ENCODE measurements at places on chromosomes 3 and 15.

DNA sequence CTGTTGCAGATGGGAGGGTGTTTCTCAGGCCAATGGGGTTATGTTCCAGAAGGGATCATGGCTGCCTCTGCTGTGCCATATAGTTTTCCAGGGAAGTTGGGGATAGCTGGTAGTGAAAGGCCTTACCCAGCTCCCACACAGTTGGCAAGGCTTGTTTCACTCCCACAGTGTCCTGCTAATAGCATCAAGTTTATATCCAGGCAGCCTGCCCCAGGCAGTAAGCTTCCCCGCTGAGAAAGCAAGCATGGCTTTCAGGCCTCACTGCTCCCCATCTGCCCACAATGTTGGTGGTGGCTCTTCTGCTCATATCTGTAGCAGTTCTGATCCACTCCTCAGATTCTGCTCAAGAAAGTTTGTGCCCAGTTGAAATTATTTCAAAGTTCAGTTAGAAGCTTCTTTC, 50.9 kb upstream of the DCBLD2 start:
- no peak for DNase-seq

DNA sequence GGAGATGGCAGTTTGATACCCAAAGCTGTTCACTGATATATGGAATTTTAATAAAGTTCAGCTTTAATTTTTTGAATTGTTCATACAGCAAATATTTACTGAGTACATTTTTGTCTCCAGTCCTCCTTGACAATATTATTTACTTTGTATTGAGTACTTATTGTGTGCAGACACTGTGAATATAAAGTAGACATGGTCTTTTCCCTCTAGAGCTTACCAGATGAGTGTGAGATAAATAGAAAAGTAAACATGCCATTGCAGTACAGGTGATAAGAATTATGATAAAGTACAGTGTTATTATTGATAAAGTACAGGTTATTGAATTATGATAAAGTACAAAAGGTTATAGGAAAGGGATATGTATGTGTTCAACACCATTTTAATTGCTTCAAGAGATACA, 2.1 kb downstream of the UBA5 start:
- DNase-seq: no peak

DNA sequence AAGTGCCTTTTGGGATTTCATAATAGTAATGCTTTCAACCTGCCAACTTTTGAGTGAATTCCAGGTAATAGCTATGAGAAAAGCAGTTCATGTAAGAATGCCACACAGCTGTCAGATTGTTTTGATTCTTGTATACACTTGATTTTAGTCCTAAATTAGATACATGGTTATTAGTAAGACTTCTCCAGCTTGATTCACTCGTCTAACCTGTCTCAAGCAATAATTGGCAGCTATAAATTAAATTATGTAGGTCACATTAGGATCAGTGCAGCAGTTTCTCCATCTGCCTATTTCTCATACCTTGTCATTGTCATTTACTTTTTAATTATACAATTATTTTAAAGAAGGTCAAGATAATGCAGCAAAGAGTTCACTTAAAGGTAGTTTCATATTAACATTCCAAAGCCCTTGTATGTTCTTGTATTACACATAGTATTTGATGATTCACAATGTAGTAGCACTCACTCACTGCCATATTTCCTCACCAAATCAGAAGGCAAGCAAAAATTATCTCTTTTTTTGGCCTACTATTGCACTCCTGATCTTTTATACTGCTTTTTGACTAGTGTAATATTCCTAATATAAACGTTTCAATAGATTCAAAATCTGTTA, 10.9 kb upstream of the CRYBG3 start:
- DNase-seq: no peak

DNA sequence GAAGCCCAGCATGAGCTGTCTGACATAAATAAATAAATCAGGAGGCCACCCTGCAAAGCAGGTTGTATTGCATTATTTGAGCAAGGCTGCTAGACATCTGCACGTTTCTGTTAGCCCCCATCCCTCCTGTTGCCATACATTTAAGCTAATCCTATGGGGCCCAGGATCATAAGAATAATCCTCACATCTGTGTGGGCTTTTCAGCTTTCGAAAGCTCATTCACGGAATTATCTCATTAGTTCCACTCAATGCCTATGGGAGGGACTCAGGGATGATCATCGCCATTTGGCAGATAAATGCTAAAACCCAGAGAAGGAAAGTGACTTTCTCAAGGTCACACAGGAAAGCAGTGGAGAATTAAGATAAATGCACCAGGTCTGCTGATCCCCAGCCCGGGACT, 123.4 kb downstream of the TLE3 start:
- no peak for DNase-seq

DNA sequence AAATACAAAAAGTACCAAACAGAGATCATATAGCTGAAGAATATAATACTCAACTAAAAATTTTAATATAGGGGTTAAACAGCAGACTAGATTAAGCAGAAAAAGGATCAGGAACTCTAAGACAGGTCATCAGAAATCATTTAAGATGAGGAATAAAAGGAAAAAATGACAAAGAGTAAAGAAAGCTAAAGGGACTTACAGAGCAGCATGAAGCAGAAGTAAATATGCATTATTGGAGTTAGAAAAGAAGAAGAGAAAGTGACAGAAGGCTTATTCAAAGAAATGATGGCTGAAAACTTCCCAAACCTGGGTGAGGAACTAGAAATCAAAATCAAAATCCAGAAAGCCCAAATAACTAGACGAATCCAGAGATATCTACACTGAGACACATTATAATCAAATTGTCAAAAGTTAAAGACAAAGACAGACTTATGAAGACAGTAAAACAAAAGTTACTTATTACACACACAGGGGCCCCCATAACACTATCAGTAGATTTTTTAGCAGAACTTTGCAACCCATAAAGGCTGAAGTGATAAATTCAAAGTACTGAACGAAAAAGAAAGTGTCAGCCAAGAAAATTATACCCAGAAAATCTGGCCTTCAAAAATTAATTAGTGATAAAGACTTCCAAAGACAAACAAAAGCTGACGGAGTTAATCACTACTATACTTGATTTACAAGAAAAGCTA, 95.6 kb downstream of the SCAPER start:
- DNase-seq: no peak

DNA sequence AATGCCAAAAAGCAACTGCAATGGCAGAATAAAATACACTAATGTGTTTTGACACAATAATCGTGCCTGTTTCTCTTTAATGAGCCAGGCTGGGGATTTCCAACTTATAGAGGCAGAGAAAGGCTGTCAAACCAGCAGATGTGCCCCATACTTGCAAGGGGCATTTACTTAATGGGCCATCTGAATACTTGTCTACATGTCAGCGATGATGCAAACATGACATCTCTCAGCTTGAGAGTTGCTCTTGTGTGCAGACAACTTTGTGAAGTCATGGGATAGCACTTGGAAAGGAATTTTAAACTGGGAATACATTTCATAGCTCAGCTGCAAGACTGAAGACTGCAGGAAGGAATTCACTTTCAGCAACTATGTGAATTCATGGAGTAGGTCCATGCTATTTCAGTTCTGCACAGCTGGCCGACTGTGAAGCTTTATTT, 127.4 kb upstream of the ADAMTS9 start:
- DNase-seq: no peak

GRCh38 chr3:63437858-63438257, 159.8 kb downstream of the SYNPR start:
- no peak for DNase-seq

- no peak for DNase-seq
These were observed 41.2 kb downstream of the TIMP4 start for GRCh38 chr3:12117473-12117872.

DNA sequence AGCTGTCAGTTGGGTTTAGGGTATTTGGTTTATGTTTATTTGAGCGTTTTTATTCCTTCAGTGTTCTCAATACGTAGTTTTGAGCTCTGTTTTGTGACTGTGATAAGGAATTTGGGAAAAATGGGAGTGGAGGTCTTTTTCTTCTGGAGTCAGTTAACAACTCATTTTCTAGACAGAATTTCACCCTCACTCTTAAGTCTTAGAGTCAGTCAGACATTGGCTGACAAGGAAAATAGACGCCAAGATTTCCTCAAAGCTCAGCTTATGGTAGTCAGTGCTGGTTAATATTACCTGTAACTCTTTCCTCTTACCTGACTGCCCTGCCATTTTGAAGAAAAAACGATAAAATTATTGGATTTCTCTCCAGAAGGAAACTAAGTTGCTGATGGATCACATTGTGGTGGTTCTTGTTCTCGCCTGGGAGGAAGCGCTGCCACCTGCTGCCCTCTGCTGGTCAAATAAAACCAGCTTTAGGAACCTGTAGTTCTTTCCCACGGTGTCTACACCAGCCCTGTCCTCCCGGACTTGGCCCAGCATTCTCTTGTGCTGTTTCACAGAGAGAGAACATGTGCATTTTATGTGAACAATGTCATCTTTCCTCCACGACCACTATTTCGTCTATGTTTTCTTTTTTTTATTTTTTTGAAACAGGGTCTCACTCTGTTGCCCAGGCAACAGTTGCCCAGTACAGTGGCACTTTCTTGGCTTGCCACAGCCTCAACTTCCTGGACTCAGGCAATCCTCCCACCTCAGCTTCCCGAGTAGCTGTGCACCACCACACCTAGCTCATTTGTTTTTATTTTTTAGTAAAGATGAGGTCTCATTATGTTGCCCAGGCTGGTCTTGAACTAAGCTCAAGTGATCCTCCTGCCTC, 41.4 kb upstream of the UMPS start:
- peak; percentile 81 for DNase-seq

GRCh38 chr3:72571052-72571451, 277.2 kb downstream of the SHQ1 start:
- DNase-seq: no peak

- DNase-seq: no peak
These were observed 657.5 kb downstream of the GRM7 start for GRCh38 chr3:7518456-7518855.

DNA sequence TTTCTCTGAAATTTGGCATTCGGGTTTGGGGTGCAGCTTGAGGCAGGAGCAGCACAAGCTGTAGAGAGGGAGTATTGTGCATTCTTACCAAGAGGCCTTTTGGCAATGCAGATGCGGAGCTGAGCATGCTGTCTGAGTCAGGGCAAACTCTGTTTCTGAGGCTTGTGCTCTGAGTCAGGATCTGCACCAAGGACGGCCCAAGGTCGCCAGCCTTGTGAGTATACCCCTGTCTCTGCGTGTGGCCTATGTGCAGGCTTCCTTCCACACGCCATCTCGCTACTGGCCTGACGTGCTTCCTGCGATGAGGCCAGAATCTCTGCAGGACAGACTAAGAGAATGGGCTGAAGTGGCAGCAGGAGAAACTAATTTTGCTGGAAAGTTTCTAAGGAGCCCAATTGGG, 83.8 kb upstream of the ROPN1 start:
- DNase-seq: no peak

DNA sequence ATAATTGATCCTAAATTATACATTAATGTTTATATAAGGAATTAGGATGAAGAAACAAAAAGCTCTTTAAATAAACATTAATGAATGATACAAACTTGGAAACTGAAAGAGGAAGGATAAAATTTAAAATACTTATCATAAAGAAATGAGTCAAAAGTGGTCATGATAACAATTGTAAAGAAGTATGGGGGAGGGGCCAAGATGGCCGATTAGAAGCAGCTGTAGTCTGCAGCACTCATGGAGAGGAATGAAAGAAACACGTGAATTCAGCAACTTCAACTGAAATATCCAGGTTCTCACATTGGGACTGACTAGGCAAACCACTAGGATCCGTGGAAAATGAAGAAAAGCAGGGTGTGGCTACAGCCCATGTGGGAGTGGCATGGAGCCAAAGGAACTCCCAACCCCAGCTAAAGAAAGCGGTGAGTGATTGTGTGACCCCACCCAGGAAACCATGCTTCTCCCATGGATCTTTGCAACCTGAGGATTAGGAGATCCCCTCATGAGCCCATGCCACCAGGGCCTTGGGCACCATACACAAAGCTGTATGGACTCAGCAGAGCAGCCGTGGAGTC, 13.1 kb upstream of the CP start:
- no peak for DNase-seq

DNA sequence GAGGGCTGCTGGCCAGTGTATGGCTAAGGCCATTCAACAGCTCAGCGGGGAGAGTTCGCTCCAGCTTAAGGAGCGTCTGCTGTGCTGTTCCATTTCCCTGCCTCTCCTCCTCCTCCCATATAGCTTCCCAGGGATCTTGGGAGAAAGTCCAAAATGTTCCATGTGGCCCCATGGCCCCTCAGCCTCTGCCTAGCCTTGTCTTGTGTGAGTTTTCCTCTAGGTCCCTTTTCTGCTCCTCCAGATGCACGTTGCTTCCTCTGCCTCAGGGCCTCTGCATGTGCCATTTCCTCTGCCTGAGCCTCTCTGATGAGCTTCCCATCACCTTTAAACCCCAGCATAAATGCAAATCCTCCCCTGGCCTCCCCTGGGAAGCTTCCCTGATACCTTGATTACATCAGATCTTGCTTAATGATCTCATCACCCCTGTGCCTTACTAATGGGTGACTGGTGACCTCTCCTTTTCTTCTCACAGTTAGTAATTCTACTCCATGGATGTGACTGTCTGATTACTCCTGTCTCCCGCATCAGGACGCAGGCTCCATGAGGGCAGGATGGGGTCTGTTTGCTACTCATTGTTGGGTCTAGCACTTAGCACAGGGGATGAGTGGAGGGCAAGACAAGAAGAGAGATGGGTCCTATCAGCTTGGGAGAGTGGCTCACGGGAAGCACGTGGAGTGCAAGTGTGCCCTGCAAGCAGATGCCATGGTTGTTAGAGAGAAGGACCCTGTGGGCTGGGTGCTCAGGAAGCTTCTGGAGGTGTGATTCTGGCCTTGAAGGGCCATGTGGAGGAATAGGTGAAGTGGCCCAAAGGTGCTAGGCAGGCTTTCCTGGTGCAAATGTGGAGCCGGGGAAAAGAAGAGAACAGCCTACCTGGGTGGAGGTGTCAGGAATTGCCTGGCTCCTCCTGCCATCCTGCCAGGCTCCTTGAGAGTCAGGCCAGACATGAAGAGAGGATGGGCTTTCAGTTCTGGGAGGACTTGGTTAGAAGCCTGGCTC, 23.8 kb downstream of the ITGA11 start:
- DNase-seq: no peak

GRCh38 chr3:86978111-86978551, 12.8 kb downstream of the VGLL3 start:
- no peak for DNase-seq

DNA sequence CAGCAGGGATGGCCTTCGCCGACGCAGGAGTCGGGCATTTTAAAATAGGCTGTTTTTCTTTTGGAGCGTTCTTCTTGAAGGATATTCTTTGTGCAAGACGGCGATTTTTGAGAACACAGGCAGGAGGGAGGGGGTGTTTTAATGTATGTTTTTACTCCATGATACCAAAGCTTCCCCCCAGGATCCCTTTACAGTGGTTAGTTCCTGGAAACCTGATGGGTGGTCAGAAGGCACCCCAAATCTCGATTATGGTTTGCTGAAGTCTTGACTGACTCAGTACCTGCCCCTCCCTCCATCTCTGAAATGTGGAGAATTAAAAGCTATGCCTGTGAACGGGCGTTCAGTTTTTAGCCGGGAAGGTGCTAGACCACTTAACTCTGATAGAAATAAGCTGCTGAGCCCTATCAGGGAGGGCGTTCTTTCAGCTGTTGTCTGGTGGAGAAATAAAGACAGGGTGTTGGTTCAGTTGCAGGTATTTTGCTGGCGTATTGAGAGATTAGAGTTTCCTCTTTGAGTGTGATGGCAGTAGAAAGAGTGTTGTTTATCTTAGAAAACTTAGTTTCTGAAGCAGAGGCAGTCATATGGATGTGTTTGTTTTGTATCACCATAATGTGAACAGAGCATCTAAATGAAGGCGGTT, 3.4 kb downstream of the IGF1R start:
- no peak for DNase-seq

GRCh38 chr3:100982710-100983109, 10.5 kb downstream of the ABI3BP start:
- no peak for DNase-seq

Measured in activated CD4-positive, alpha-beta T cell treated with anti-CD3 and anti-CD28 coated beads, Interleukin-2, amount 50 U/mL, for 48 hours (primary cell).